IMR-90 (cell line): ENCODE measurements at places on chromosomes 5 and 9.
A peak's percentile ranks its signal among the peaks of the same experiment; 100 is the strongest.

- DNase-seq: no peak
These were observed 72.7 kb downstream of the GHR start for GRCh38 chr5:42495914-42496313.

GRCh38 chr5:175712681-175713085 lies 54.8 kb downstream of the HRH2 start:
- no peak for DNase-seq

GRCh38 chr5:100797861-100798260 lies 105.2 kb downstream of the ST8SIA4 start:
- peak; percentile 56 for DNase-seq

DNA sequence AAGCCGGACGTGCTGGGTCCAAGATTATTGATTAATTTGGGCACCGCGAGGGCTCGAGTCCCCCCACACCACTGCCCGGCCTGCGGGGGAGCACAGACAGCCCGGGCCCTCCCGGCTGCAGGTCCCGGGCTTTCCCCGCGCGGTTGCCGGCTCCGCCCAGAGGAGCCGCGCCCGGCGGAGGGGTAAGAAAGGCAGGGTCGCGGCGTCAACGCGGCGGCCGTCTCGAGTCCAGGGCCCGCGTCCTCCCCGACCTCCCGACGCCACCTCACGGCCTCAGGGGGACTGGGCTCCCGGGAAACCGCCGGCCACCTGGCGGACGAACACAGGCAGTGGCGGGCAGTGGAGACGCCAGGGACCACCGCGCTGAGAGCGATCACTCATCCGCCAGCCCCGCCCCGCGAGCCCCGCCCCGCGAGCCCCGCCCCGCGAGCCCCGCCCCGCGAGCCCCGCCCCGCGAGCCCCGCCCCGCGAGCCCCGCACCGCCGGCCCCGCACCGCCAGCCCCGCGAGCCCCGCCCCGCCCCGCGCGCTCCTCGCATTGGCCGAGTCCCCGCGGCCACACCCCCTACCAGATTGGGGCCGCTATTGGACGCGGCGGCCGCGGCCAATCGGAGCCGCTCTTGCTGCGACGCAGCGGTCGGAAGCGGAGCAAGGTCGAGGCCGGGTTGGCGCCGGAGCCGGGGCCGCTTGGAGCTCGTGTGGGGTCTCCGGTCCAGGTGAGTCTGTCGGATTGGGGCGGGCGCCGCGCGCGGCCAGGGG lies at the start of gene MRPL41:
Gene MRPL41 (plus strand): TSS at position 616 of the 758 bp plus-strand sequence. CDS start 203 bp downstream, outside the sequence.
- DNase-seq: peak; percentile 68
